ENCODE measurements at places on chromosomes 6 and 20.

- no peak for DNase-seq
Measured at GRCh38 chr6:3412779-3413500, 43.9 kb downstream of the SLC22A23 start.

- no peak for DNase-seq
Measured at GRCh38 chr6:157012355-157012754, 235.2 kb downstream of the ARID1B start.

GRCh38 chr6:164532198-164533044 is 777.0 kb downstream of the C6orf118 start:
- no peak for DNase-seq

DNA sequence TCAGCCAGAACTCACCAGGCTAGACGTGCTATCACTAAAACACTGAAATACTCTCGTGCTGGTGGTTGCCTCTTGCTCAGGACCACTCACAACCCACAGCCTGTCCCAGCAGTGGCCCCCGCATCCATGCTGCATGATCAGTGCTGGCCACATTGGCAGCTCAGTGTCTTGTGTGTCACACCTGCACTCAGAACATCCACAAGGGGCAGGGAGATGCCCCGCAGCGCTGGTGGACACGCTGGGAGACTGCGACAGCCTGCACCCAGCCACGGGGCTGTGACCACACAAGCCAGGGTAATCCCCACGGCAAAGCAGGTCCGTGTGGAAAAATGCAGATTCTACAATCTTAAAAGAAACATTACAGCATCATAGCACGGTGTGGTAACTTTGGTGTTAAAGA is 23.9 kb upstream of the APMAP start:
- no peak for DNase-seq

- no peak for DNase-seq
Measured at GRCh38 chr6:34194772-34195171, 41.9 kb upstream of the HMGA1 start.

DNA sequence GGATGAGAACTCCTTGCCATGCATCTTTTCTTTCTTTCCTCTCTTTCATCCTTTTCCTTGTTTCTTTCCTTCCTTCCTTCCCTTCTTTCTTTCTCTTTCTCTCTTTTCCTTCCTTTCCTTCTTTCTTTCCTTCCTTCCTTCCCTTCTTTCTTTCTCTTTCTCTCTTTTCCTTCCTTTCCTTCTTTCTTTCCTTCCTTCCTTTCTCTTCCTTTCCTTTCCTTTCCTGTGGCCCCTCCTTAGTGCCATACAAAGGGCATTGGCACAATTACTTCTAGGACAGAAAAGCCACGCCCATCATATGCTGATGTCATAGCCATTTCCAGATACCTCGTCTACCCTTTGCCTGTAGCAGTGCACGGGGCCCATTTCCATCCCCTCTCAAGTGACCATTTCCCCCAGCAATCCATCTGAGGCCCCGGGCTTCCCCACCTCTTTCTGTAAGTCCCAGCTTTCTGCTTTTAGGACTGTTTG is 2.2 kb upstream of the CENPB start:
- no peak for DNase-seq

Measured in T-helper 17 cell (primary cell).